ENCODE measurements at places on chromosomes 12 and 14.
A peak's percentile ranks its signal among the peaks of the same experiment; 100 is the strongest.

DNA sequence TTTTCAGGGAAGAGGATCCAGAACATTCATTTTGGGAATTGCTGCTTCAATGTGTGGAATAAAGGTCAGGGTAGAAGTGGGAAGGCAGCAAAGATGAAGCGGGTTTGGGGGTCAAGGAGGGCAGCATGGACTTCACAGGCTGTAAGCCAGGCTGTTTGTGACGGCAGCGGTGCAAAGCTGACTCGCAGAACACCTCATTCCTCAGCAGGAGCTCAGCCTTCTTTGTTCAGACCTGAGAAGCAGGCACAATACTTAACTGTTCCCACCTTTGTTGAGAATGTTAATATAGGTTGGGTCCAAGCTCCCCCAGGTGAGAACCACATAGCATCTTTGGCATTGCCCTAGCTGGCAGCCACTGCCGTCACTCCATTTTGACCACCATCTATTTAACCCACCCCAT is 16.7 kb downstream of the GRIN2B start:
- DNase-seq = no peak

- no peak for DNase-seq
Observed at GRCh38 chr14:44529026-44529425, 21.9 kb upstream of the FSCB start.

- no peak for DNase-seq
Observed at GRCh38 chr12:44384136-44384535, 492.0 kb downstream of the NELL2 start.

DNA sequence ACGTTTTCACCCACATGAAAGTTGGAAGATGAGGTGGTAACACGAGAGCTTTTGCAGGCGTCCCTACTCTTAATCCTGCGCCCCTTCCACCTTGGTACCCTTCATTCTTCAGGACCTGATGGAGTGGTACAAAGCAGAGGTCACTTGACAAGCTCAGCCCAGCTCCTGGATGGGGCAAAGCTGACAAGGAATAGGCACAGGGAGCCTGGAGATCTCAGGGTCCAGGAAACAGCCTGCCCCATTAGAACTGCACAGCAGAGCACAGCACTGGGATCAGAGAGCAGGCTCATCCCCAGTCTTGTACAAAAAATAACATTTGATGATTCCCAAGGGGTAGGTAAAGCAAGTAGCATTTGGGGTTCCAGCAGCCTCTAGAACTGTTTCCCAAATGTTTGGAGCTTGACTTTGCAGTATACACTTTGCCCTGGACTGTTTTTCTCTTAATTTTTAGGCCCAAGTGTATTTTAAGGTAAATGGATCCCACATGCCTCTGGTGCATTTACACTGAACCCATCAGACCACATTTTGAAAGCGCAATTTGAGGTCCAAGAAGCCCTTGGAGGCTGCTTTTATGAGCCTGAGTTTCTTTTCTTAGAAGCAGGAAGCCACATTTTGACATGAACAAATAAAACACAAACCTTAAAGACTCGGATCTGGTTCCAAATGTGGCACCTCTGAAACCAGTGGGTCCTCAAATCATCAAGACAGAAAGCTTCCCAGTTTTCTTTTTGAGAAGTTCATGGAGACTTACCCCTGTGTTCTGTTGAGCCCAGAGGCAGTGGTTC is 633 bp downstream of the TC2N start:
- DNase-seq = no peak

GRCh38 chr12:132206046-132206434 is 61.8 kb downstream of the NOC4L start:
- no peak for DNase-seq

DNA sequence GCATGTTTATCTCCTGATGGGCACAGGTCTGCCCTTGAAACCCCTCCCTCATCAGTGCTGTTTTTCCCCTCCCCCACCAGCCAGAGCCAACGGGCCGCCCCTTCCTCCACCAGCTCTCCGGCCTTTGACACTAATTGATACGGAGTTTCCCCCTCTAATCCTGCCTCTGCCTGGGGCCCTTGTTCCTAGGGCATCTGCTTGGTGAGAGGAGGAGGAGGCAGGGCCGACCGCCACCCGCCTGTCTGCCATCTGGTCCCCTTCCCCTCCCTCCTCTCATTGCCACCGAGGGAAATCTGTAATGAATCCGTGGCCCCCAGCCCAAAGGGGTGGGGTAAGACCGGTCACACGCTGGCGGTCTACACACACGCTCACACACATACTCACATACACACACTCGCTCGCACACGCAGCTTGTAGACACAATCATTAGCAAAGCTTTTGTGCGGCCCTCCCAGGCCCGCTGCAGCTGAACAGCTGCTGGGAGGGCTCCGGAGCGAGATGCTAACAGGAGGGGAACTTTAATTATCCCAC is 27.4 kb downstream of the SRRM4 start:
- DNase-seq = no peak

DNA sequence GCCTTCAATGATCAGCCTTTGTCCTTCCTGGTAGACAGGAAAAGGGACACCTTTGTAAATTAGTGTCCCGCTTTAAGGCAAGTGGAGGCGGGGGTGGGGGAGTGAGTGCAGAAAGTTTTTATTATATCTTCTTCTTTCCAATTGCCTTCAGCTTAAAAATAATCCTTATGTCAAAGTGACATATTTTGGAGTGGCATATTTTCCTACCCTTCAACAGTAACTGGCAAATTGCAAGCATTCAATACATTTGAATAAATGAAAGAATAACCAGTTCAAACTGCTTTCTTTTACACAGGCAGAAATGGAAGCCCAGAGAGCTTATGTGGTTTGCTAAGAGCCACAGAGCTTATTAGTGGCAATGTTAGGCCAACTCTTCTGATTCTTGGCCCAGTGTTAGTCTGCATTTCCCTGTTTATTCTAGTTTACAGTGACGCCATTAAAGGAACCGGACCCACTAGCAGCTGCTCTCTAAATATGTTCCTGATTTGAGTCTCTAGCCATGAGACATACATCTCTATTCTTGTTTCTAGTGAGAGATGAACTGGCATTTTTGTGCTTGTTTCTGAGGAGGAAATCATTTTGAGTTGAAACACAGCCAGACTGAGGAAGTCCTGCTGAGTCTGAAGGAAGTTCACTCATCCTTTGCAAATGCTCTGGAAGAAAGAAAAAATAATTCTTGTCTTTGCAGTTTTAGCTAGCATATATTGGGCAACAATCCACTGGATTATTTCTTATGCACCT is 468.7 kb downstream of the NOVA1 start:
- no peak for DNase-seq

- DNase-seq = no peak
Observed at GRCh38 chr14:30420515-30420914, 138.4 kb upstream of the G2E3 start.

DNA sequence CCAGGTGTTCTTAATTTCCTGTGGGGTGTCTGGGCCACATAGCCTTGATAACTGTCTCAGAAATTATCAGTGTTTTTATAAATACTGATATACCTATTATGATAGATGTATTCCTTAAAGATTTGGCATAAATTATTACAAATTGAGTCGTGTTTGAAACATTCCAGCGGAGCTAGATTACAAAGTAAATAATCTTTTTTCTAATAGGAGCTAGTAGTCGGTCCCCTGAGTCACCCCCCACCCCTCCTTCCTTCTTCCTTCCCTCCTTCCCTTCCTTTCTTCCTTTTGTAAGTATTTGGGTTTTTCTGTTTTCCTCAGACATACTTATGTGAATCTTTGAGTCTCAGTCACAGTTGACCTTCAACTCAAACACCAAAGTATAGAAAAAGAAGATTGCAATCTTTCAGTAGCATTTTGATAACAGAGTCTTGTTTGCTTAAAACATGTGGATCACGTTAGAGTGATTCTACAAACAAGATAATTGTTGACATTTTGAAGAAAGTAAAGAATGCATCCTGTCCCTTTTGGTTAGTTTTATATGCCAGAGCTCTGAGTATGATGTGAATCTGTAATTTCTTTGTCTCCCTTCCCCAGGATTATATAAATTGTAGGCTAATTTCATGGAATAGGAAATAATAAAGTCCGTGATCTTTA is 264.0 kb downstream of the FUT8 start:
- DNase-seq = no peak

GRCh38 chr12:46246021-46246700 is 22.7 kb downstream of the SLC38A1 start:
- no peak for DNase-seq

- DNase-seq = peak; percentile 82
Observed at GRCh38 chr12:47216150-47216677, 136.5 kb upstream of the AMIGO2 start.

DNA sequence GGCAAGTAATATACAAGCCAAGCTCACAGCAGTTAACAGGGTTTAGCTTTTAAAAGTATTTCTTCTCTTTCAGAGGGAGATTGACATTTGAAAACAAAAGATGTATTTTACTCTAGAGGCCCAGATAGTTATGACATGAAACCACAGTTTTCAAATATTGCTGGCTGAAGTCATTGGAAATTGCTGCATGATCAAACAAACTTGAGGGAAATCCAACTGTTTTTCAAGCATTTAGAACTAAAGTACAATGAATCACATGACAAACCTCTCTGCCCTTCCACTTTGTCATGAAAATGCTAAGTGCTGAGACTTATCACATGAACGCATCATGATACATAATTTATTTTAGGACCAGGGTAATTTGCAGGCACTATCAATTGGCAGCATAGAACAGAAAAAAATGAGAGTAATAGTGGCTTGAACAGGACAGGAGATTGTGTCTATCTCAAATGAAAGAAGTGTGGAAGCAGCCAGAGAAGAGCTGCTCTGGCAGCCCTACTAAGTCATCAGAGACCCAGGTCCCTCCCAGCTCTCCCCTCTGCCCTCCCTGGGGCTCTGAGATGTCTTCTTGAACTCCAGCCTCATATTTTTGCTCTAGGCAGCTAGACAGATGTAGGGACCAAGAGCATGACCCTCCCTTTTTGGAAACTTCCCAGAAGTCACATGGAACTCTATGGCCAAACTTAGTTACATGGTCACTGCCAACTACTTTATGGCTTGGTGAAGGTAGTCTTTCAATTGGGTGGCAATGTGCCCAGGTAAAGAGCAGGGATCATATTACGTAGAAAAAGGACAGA is 90.1 kb upstream of the PELI2 start:
- no peak for DNase-seq

DNA sequence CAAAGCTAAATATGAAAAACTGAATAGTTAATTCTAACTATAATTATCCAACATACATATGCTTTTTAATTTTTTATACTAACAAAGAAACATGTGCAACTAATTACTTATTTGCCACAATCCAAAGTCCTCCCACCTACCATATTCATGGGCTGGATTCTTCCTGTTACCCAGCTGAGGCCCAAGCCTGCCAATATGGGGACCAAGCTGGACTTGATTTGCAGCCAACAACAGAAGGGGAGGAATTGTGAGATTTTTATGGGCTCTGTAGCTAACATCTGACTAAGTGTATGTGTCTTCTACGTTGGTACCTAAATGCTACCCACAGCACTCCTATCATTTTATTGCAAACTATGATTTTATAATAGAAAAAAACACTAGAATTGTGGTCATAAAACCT is 13.1 kb upstream of the ANKS1B start:
- DNase-seq = no peak

GRCh38 chr12:27176765-27177164 is 67.3 kb upstream of the STK38L start:
- DNase-seq = no peak

DNA sequence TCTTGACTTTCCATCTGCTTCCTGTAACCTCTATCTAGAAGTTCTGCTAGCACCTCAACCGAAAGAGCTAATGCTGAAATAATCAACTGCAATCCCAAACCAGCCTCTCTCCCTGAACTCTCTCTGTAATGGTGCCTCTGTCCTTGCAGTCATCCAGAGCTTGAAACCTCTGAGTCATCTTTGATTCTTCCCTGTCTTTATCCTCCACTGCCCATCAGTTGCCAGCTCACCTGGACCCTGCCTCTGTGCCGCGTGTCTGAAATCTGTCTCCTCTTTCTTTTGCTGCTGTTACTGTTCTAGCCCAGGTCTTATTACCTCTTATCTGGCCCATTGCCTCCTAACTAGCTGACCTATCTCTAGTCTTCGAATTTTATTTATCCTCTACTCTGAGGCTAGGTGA is 15.5 kb downstream of the CLSTN3 start:
- no peak for DNase-seq

DNA sequence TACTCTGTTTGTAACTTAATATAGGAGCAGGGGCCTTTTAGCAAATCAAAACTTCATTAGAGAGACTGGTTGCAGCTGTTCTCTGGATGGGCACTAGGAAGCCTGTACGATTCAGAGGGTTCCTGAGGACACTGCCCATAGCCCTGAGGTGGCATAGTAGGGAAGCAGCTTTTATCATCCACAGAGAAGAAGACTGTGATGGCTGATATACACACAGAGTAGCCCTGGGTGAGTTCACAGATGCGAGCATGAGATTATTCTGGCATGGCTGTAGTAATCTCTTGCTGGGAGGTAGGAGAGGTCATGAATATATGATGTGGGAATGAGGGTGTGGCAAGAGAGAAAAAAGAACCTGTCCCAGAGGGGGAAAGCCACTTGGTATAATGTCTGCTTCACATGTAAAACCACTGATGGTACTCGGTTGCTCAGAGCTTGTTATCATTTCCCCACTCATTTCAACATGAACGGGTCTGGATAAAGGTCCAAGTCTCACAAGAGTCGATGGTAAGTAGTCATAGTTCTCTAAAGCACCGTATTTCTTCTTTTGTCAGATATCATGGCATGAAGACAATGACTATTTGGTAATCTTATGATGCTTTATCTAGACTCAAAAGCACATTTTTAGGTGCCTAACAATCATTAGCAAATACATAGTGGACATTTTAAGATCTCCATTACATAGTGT is 52.0 kb downstream of the PEBP1 start:
- DNase-seq = no peak

DNA sequence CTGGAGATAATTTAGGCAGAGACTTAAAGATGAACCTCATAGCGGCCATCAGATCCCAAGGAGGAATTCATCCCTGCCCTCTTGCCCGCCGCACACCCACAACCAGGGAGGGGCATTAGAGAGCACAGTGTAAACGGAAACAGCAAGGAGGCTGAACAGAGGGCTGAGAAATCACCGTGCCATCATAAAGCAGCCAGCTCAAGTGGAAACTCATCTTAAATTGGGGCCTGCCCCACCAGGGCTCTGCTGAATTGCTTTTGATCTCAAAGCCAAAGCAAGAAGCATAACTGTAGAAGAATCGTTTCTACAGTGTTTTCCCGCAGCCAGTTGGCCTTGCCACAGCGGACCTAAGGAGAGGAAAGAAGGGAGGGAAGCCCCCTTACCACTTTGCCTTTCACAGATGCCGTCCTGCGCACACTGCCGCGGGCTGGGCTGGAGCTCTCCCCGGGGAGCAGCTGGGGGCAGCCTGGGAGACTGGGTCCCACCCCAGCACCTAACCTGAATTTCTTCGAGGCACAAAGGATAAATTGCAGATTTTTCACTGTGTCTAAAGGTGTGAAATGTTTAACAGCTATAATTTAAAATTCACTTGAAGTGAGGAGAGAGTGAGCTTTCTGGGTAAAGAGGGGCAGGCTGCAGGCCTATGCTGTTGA is 51.8 kb upstream of the MMP17 start:
- DNase-seq = no peak

DNA sequence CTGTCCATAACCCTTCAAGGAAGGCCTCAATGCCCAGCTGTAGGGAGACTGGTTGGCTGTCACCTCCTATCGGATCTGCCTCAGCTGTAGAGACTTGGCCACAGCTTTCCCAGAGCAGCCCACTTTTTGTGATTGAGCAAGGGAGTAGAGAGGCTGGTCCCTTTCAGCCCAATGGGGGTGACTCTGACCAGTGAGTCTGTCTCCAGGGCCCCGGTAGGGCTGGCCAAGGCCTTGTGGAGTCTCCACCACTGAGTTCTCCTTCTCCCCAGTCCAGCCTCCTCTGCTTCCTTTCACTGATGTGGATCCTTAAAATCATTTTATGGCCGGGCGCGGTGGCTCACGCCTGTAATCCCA is 14.5 kb upstream of the HPD start:
- no peak for DNase-seq

Data from GM12864 (cell line).